GOT3 (cell line): ENCODE measurements at places on chromosomes 7 and 10.

DNA sequence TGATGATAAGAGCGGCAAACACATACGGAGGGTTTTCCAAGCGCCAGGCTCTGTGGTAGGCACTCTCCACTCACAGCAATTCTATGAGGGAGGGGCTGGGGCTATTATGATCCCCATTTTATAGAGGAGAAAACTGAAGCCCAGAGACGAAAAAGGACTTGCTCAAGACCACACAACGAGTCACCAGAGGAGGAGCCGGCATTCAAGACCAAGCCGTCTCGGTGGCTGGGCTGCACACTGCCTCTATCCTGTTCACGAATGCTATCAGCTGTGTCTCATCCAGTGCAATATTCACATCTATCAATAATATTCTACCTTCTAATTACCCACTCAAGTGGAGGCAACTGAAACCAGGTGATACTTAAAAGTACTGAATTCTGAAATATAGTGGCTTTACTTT is 67.8 kb upstream of the NMT2 start:
- no peak for DNase-seq

DNA sequence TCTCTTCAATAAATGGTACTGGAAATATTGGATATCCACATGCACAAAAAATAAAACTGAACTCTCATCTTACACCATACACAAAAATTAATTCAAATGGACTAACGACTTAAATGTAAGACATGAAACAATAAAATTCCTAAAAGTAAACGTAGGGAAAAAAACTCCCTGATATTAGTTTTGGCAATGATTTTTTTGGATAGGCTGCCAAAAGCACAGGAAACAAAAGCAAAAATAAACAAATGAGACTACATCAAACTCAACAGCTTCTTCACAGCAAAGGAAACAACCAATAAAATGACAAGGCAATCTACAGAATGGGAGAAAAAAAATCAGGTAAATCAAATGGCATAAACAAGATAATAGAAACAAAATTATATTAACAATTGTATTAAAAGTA is 65.7 kb downstream of the ORC5 start:
- no peak for DNase-seq

DNA sequence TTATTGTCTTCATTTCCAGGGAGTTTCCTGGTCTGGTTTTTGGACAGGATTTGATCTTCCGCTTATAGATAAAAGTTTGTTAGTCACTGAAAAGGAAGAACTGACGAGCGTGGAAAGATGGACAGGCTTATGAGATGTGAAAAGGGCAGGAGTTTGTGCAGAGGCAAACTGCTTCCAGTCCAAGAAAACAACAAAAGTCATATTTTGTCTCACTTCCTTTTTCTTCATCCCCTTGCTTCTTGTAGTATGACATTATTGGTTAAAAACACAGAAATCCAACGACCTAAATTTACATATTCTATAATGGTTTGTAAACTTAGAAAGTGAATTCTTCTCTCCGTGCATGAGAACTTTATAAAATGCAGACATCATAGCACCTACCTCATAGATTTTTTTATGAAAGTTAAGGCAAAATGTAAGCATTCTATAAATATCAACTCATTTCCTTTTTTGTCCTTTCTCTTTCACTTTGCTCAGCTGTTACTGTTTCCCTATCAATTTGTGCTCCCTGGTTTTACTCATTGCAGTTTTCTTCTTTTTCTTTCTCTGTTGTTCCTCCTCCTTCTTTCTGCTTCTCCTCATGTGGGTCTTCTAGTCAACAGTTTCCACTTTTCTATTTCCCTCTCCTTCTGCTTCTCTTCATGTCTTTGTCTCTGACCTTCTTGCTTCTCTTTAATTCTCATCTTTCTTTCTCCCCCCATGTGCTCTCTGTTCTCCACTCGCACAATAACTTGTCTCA is 370.2 kb downstream of the ARL4A start:
- no peak for DNase-seq

GRCh38 chr7:12731214-12731656 is 43.8 kb downstream of the ARL4A start:
- no peak for DNase-seq

DNA sequence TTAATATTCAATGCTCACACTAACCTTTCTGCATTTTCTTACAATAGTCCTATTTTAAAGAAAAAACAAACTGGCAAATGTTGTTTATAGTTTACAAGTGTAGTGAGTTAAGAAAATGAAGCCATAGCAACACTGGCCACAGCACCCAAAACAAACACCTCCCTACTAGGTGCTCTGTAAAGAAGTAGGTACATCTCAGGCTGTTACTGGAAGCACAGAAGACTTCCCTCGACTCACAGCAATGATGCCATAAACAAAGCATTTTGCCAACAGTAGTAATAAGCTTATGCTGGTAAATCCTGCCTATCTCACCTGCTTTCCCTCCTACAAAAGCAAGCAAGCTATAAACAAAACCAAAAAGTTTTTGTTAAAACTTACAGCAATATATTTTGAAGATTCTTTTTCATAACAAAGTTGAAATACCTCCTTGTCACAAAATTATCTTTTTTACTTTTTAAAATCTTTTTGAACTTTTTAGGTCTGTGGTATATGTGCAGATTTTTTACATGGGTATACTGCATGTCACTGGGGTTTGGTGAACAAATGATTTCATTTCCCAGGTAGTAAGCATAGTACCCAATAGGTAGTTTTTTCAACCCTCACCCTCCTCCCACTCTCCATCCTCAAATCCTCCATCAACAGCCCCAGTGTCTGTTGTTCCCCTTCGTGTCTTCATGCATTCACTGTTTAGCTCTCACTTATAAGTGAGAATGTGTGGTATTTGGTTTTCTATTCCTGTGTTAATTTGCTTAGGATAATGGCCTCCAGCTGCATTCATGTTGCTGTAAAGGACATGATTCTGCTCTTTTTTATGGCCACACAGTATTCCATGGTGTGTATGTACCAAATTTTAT is 28.4 kb downstream of the COA1 start:
- no peak for DNase-seq

DNA sequence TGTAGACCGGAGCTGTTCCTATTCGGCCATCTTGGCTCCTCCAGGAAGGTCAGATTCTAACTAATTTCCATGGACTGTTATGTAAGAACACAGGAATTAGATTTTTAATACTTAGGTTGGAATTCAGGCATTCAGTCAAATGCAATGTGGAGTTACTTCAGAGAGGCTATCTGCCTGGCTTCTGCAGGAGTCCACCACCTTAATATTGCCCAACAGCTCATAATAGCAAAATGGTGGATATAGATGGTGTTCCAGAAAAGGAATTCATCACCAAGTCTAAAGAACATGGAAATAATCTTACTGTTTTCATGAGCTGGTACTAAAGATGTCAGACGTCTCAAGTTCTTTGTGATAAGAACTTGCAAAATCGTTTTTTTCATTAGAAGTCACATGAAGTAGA is 39.5 kb downstream of the CRHR2 start:
- DNase-seq: no peak

DNA sequence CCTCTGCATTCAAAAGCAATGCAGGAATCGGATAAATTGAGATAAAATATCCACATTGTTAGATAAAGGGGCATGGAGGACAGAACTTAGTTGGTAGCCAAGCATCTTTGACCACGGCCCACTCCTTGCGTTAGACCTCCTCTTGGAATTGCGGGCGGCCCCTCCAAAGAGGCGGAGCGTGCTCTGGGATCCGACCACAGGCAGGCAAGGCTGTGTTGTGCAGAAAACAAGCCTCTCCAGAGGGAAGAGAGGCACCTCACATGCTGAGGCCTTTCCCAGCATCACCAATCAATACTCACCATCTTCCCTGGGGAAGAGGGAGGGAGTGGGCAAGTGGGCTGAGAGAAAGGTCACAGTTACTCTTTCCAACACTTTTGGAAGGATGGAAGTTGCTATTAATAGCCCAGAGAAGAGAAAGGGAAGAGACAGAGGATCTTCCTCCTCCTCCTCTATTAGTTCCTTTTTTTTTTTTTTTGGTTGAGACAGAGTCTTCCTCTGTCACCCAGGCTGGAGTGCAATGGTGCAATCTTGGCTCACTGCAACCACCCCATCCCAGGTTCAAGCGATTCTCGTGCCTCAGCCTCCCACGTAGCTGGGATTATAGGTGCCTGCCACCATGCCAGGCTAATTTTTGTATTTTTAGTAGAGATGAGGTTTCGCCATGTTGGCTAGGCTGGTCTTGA is 49.7 kb upstream of the NRF1 start:
- no peak for DNase-seq

DNA sequence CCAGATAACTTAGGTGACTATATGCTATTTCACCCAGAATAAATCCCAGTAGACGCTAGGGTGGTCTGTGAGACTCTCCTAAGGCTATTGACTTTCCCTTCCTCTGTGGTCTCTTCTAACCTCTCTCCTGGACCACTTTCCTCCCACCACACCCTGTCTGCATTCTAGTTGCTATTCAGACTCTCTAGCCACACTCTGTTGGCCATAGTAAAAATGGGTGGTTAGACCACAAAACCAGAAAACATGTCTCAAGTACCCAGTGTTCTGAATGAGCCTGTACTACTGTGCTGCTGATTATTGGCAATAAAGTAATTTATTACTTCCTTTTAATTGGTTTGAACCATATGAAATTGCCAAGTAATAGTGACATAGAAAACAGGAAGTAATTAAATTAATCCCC is 240.8 kb downstream of the KIF20B start:
- DNase-seq: no peak

DNA sequence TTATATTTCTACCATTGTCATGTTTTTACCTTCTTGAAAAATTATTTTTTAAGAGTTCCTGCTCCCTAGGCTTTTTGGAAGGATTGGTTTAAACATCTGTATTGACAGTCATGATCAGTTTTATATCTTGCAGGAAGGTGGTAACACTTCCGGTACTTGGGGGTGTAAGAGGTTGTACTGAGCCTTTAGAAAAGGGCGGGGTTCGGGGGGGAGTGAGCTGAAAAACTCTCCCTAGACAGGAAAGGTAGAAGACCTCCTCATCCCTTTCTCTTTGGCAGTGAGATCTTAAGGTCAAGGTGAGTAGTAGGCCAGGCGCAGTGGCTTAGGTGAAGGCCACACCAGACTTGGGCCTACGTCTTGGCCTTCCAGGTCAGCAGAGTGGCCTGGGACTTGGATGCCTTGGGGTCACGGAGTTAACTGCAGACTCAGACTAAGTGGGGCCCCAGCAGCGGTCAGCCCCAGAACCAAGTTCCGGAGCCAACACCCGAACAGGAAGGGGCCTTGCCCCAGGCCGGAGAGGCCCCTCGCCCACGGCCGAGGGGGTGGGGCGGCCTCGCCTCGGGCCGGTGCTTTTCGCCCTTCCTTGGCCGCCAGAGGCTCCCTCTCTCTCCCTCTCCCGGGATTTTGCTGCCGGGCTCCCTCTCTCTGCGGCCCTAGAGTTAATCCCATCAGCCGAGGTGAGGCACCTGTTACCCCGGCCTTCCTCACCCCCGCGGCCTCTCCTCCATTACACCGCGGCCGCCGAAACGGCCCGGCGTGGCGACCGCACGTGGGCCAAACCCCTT is at the start of gene PPP1R9A:
Gene PPP1R9A (plus strand): TSS at position 569 of the 785 bp plus-strand sequence. CDS start 2,520 bp downstream, outside the sequence.
- DNase-seq: no peak

- DNase-seq: no peak
These were observed 523 bp upstream of the CDH23 start for GRCh38 chr10:71396084-71396710.

DNA sequence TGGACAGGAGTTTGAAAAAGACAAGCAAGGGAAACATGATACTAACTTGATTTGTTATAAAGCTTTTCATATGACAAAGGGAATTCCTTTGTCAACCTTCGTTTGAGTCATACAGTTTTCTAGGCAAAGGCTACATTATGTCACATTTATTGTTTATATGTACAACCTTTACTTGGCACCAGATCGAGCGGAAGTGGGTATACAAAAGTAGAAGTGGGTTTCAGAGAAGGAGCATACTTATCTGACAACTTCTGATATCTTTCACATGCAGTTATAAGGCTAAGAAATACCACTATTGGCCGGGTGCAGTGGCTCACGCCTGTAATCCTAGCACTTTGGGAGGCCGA is 11.0 kb downstream of the STMP1 start:
- DNase-seq: no peak

DNA sequence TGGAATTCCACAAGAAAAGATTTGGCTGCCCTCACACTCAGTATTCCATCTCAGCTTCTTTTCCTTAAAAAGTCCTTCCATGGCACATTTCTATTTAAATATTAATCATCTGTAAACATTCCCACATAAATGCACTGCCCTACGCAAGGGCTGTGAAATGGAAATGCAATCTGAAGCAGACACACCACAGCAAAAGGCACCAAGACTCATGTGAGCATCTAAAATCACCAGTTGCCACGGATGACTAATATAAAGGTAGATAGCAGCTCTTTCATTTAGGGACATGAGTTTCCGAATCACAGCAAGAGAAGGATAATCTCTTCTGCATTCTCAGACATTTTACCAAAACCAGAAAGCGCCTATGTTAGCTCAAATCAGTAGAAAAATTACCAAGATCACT is 31.6 kb downstream of the COA1 start:
- no peak for DNase-seq

GRCh38 chr7:98283127-98283886 is 1.8 kb downstream of the BRI3 start:
- DNase-seq: no peak

DNA sequence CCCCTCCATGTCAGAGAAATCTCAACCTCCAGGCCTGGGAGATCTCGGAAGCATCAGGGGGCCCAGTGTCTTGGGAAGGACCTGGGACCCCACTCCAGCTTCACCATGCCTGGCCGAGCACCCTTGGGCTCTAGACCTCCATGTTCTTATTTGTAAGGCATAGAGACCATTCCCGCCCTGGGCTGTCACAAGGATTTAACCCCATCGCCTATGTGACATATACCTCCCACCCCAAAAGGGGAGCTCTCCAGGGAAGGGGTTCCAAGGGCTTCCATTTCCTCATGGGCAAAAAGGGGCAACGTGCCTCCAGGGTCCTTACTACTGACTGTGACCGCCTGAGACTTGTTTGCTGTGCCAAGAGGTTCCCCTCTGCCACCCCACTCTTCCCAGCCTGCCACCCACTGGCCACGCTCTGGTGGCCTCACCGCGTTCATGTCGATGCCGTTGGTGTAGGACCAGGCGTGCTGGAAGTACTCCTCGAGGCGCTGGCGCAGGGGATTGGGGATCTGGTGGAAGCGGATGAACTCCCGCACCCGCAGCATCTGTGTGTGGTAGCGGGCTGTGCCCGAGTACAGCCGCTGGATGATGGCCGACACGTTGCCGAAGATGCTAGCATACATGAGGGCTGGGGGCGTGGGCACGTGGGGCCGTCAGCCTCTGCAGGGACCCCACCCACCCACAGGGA is 27.5 kb downstream of the KCNH2 start:
- DNase-seq: no peak

GRCh38 chr10:110758898-110759297 is 112.8 kb upstream of the PDCD4 start:
- DNase-seq: no peak

GRCh38 chr10:113907166-113907565 is 52.7 kb downstream of the NHLRC2 start:
- DNase-seq: no peak

DNA sequence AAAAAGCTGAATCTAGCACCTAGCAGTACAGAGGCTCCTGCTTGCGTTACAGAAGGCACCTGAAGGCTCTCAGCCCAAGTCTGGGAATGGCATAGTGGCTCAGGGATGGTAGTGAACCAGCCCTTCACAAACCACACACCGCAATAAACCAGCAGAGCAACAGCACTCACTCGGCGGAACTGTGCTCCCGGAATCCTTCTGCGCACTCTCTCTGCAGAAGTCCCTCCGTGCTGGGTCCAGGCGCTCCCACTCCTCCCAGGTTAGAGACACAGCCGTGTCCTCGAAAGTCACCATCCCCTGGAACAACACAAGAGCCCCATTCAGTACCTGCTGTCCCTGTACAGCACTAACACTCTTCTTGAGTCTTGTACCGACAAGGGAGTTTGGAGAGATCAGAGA is 1.5 kb downstream of the ZNF394 start:
- DNase-seq: no peak
